ENCODE measurements at places on chromosomes 5 and 9. TPM values are rescaled to one million over a fixed set of nuclear protein-coding genes. Genes with fewer than 3 reads are reported as not detected.

ZBTB26 gene
- 5.9 TPM for total RNA-seq

SHB gene
- 2.4 TPM for total RNA-seq

ADCY2 gene
- not detected for total RNA-seq

GABRA1 gene
- not detected for total RNA-seq

SHOC1 gene
- not detected for total RNA-seq

SLC45A2 gene
- not detected for total RNA-seq

PPP6C gene
- 37.8 TPM for total RNA-seq

IFNK gene
- not detected for total RNA-seq

TMC1 gene
- not detected for total RNA-seq

ITK gene
- 222 TPM for total RNA-seq

FRRS1L gene
- total RNA-seq = not detected

All from CD8-positive, alpha-beta T cell (primary cell).